HuH-7.5 (cell line): ENCODE measurements at places on chromosomes 2 and 18.

GRCh38 chr2:172177996-172178395 is 75.3 kb upstream of the DLX2 start:
- DNase-seq, result no peak

DNA sequence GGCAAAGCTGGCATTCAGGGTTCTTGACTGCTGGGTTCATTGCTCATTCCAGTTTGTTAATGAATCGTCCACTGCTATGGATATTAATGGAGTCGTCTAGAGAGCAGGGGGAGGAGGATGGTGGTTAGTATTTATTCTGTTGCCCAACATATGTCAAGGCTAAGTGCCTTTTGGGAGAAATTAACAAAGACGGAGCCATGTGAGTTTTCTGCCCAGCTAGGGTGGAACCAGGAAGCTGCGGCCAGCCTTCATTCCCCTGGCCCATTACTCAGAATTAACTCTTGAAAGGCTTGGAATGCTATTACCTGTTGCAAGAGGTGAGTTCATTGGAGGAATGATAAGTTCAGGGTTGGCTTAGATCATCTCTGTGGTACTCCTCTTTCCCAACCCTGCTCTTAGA is 19.3 kb downstream of the IGFBP2 start:
- DNase-seq, result no peak

DNA sequence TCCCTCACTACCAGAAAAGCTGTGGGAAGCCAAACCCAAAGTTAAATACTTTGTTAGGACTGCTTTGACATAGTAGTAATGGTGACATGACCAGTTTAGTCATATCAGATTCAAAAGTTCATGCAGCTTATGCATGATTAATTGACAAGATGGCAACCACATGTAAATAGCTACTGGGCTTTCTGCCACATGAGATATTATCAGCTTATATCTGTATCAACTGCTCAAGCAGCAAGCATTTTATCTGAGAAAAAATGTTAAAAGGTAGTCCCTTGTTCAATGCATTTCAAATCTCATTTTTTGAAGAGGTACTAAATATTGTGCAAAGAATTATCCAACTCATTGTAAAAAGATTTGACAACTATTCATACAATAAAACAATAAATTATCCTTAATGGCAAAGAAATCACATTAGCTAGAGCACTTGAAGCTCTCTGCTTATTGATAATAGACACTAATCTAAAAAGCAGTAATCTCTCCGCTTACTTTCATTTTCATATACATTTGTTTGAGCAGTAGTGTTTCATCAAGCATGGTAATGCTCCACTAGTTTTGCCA is 993.6 kb upstream of the NXPH2 start:
- DNase-seq, result no peak

- peak; percentile 5 for DNase-seq
Measured at GRCh38 chr18:63578357-63578958, 8.7 kb upstream of the SERPINB13 start.

- no peak for DNase-seq
Measured at GRCh38 chr2:11967946-11968465, 221.6 kb downstream of the LPIN1 start.

- DNase-seq, result no peak
Measured at GRCh38 chr2:160138406-160138805, 61.7 kb downstream of the ITGB6 start.

DNA sequence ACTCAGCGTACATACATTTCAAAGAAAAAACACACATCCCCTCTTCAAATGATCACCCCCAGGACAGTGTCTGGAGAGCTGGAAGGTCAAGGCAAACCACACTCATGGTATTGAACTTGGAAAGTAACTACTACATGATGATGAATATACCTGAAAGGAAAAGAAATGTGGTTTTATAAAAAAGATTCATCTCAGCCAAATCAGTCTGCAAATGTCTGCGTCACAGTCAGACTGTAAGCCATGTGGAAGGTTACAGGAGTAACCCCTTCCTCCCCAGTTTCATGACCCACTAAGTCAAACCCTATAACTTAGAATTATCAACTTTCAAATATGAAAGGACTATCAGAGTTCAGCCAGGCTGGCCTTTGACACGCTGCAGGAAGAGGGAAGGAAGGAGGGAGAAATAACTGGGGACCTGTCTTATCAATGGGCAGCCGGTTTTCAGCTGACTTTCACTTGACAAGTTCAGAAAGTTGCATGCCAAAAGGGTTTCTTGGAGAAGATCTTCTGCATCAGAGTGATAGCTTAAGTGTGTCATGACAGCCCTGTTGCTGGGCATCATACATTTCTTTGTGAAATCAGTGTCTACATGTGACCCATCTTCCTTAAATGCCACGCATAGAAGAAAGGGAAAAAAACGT is 7.0 kb upstream of the BMP10 start:
- DNase-seq, result no peak

- DNase-seq, result no peak
Measured at GRCh38 chr2:104504331-104505073, 349.4 kb upstream of the POU3F3 start.

DNA sequence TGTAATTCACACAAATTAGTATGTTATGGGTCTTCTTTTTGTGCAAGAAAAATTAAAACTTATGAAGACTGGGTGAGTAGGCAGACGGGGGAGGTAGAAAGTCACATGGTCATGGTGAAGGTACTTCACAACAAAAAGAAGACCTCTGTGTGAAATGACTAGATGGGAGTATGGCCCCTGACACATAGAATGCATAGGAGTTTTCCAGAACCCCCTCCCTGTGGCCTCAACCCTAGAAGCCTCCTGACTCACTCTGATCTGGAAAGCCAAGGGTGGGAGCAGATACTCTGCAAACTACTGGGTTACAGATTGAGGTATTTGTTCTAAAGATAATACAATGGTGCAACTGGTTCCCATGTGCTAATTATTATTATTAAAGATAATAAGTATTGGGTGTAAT is 23.2 kb downstream of the SATB2 start:
- no peak for DNase-seq

GRCh38 chr18:45833846-45834245 is 8.4 kb downstream of the SIGLEC15 start:
- no peak for DNase-seq

GRCh38 chr18:7950380-7951136 is 383.4 kb downstream of the PTPRM start:
- no peak for DNase-seq

- DNase-seq, result no peak
Measured at GRCh38 chr2:1798115-1798784, 53.9 kb upstream of the PXDN start.

DNA sequence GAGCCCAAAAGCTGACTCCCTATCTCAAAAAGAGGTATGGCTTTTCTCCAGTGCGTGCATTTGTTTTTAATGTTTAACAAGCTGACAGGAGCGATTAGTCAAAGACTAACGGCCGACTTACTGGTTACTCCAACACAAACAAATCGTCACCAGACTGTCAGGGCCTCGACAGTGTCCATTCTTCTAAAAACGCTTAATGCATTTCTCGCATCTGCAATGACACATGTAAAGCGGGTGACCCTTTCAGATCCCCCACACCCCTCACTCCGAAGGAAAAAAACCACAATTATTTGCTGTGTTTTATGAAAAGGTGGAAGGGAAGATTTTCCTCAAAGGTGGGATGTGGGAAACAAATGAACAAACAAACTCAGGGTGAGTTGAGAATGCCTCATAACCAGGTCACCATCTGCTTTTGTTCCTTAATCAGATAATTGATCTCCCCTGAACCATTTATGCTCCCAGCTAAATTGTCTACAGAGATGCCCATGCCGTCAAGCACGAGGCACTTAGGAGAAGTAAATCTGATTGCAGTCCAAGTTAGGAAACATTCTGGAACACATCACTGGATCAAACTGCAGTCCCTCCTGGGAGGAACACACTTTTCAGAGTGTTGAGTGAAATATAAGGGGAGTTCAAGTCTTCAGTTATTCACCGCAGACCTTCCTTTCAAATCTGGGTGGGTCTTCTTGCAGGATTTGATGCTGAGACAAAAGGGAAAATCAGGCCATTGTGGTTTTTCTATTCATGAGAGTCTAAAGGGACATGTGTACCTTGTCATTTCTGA is 340.8 kb downstream of the CMPK2 start:
- no peak for DNase-seq

GRCh38 chr2:584863-585823 is 92.1 kb downstream of the TMEM18 start:
- no peak for DNase-seq

- DNase-seq, result no peak
Measured at GRCh38 chr18:46623541-46623940, 33.5 kb downstream of the LOXHD1 start.

DNA sequence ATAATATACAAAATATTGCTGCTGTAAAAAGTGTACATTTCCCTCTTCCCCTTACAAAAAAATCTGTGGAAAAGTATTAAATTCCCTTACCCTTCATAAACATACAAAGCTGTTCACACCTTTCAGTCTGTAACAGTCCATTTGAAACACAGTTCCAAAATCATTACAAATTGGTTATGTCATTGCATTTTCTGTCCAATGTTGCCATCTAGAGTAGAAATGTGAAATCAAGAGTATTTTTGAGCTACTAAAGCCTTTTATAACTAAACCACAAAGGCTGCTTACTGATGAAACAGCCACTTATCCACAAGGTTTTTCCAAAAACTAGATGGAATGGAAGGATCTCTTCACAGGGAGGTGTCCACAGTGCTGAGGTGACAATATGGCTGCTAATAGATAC is 72.5 kb downstream of the SS18 start:
- no peak for DNase-seq

GRCh38 chr2:55159037-55159651 is 72.9 kb downstream of the CLHC1 start:
- DNase-seq, result no peak

DNA sequence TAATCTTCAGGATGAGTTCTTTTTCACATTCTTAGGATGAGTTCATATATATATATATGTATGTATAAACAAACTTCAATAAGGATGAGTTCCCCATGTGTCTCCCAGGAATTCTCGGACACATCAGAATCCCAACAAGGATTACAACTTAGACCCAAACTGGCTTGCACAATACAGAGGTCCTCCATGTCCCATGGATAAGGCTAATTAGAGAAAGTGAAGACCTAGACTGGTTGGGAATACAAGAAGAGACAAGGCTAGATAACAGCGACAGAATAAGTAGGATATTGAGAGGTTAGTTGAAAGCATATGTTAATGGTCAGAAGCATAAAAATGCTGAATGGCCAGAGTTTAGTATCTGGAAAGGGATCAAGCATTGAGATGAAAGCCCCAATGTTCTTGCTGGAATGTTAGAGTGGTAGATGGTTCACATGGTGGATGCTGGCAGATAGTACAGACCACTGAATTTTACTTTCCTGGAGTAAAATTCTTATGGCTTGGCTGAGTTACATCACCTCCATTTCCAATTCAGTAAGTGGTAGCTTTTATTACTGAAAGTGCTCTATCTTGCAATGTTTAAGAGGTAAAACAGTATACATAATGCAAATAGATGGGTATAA is 154.9 kb upstream of the EPHA4 start:
- DNase-seq, result no peak

DNA sequence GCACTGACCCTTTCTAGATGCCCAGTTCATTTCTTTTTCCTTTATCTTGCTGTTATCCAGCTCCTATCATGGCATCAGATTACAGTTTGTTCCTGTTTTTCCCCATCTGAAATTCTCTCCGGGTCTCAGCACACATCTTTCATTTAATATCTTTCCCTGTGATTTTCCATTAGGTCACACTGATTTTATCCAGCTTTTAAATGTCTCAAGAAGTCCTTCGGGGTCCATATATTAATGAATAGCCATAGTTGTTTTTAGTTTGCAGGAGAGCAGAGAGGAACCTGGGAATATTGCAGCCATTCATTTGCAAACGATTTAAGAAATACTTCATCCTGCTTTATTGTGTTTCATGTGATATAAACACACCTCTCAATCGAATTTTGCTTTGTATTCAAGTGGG is 374.2 kb downstream of the TDRD15 start:
- DNase-seq, result no peak

DNA sequence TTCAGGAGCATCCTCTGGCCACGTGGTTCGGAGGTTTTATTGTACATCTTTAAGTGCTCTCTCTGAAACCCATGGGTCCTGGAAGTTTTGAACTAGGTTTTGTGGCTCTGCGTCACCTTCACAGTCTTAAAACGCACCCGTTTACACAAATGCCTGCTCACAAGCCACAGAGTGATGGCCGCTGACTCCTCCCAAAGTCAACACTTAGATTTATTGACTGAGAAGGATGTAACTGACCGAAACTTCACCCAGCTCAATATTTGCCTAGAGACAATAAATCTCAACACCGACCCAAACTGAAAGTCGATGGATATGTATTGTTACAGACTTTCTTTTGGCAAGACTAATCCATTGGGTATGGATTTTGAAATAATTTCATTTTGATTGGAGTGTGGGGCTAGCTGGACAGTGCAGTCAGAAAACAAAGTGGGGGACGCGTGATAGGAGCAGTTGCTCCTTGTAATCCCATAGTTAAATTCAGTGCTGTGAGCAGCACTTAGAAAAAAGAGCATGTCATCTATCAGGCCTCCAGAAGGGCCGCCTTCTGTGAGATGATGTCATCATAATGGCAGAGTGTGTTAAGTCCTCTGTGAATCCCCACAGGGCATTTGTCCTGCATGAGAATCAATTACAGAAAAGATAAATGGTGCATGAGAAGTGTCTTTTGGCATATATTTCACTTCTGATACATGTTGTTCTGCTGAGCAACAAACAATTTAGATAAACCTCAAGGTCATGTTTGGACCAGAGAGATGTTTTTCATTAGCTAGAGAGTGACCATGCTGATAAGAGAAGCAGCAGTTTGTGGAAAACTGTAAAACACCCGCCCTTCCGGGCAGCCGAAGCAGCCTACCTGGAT is 183.7 kb downstream of the INO80D start:
- DNase-seq, result no peak

DNA sequence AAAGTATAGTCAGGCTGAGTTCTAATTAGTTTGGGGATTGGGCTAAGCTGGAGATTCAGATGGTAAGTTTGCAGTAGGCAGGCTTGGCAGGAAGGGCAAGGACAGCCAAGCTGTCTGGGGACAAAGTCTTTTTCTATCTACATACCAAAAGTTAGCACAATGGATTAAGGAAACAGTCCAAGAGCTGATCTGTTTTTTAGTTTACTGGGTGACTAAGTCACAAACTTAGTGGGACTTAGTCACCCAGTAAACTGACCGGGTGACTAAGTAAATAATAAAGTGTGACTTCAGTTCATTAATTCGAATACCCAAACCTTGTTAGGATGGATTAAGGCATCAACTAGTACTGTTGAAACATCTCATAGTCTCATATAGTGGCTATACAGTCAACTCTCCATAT is 1386.0 kb upstream of the CELF4 start:
- no peak for DNase-seq

GRCh38 chr2:25685741-25686140 is 12.4 kb upstream of the DTNB start:
- no peak for DNase-seq

DNA sequence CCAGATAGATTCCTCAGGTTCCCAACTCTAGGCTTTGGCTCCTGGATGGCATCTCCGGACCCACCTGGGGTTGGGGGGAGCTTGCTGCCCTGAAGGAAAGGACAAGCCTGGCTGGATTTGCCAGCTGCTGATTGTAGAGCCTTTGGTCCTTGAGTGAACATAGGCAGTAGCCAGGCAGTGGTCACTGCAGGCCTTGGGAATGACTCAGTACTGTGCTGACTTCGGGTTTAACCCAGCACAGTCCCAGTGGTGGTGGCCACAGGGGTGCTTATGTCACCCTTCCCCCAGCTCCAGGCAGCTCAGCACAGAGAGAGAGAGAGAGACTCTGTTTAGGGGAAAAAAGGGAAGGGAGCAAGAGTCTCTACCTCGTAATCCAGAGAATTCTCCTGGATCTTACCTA is 27.7 kb upstream of the ACTR2 start:
- no peak for DNase-seq
